ENCODE measurements at places on chromosomes 1 and 21. TPM values are rescaled to one million over a fixed set of nuclear protein-coding genes. Genes with fewer than 3 reads are reported as not detected.
A peak's percentile ranks its signal among the peaks of the same experiment; 100 is the strongest.

- DNase-seq = no peak
These were observed 63.6 kb downstream of the CLIC6 start for GRCh38 chr21:34732388-34732821.

DNA sequence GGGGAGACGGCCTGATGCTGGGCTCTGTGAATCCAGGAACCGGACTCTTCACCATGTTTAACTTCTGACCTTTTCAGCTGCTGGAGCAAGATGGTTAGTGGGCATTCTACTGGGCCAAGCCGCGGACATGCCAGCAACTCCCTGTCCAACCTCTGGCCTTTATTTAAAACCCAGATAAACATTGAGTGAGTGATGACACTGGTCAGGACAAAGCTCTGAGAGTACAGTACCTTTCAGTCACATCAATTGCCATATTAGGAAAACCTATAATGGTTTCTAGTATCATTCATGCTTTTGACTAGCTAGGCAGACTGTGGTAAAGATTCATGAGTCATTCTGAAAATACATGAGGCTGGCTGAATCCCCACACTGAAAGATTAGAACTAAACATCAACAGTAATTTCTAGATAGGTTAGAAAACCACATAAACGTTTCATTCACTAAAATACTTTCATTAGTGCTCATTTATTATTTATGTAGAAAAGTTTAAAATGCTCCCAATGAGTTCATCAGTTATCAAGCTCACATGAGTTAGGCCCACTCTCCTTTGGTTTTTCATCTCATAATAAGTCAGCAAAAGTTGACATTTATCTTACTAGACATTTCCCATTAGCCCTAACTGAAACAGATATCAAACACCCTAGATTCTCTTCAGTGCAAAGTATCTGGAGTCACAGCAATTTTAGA, 7.1 kb upstream of the ACTA1 start:
- no peak for DNase-seq

The DHX9 gene
- 207 TPM for total RNA-seq

DNA sequence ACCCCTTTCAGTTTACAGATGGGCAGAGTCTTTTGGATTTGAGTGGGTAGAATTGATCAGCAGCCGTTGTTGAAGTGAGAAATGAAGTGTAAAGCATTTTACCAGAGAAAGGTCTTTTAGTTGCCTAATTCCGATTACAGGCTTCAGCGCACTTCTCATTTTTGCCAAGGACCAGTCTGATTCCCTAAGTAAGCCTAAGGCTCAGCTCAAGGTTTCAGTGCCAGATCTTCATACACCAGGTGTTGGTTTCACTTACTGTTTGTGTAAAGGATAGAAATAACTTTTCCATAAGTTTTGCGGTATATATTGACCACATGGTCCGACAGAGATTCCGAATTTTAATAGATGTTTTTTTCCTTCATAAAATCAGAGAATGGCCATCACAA, 83.9 kb upstream of the BMP8A start:
- no peak for DNase-seq

DNA sequence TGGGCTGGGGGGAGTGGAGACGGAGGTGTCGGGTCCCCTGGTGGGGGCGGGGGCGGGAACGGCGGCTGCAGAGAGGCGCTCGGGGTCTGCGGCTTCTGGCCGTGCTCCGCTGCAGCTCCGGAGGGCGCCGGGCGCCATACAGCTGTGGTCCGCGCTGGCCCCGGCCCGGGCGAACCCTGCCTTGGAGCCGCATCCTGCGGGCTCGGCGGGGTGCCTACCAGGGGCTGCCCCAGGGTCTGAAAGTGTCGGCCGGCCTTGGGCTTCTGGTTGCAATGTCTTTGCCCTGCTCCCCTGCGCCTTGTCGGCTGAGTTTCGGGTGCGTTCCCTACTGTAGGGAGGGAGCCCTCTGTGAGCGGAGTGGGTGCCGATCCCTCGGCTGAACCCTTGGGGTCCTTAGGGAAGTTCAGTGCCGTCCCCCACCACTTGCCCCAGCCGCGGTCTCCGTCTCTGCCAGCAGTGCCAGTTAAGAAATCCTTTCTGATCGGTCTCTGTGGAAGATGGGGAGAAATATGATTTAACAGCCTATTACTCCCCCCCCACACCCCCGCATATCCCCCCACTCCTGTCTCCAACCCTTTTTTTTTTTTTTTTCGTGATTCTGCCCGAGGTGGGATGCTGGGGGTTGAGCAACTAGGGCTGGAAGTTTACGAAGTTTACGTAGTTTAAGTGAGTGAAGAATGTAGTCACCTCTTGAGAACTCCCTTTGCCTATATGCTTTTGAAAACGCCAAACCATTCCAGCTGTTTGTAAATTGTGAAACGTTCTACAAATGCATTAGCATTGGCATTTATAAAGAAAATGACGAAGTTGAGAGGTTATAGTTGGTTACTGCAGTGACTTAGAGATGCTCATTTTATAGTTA, 588 bp downstream of the NEXN start:
- peak; percentile 38 for DNase-seq

GRCh38 chr1:232038706-232039677, 412.4 kb downstream of the DISC1 start:
- DNase-seq = no peak

GRCh38 chr21:42680058-42680330, 26.6 kb downstream of the PDE9A start:
- DNase-seq = no peak
